ENCODE measurements at places on chromosomes 5 and 9. TPM values are rescaled to one million over a fixed set of nuclear protein-coding genes. Genes with fewer than 3 reads are reported as not detected.

The TTC16 gene
- total RNA-seq = 0.34 TPM

The HTR1A gene
- 1.8 TPM for total RNA-seq

GRCh38 chr9:127629468-127630081 is 17.5 kb downstream of the STXBP1 start:
- DNase-seq = no peak

The MYMK gene
- total RNA-seq = not detected

The C9 gene
- total RNA-seq = not detected

The GTF2H2 gene
- total RNA-seq = 39.5 TPM

DNA sequence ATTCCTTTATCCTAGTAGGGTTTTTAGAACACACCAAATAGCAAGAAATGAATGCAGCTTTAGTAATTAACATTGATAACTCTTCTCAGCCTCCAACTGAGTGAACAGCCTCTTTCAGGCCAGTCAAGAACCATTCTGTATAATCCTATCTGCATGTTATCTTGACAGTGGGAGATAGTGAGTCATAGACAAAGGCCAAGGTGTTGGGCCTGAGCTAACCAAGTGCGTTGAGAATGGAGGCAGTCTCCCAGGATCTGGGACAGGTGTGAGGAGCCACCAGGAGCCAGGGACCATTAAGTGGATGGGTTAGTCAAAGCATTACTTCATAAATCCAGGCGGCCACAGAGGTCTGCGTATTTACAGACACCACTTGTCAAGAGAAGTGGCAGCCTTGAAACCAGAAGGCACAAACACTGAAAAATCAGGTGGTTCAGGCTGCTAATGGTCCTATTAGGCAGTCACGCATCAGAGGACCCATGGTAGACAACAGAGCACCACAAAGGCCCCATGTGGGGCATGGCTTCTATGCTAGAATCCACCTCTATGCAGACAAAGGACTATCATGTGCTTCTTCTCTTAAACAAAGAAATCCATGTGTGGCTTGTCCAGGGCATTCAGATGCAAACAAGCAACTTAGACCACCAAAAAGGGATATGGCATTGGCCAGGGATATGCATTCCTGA is 409.7 kb upstream of the PIK3R1 start:
- no peak for DNase-seq

The SPINK7 gene
- not detected for total RNA-seq

DNA sequence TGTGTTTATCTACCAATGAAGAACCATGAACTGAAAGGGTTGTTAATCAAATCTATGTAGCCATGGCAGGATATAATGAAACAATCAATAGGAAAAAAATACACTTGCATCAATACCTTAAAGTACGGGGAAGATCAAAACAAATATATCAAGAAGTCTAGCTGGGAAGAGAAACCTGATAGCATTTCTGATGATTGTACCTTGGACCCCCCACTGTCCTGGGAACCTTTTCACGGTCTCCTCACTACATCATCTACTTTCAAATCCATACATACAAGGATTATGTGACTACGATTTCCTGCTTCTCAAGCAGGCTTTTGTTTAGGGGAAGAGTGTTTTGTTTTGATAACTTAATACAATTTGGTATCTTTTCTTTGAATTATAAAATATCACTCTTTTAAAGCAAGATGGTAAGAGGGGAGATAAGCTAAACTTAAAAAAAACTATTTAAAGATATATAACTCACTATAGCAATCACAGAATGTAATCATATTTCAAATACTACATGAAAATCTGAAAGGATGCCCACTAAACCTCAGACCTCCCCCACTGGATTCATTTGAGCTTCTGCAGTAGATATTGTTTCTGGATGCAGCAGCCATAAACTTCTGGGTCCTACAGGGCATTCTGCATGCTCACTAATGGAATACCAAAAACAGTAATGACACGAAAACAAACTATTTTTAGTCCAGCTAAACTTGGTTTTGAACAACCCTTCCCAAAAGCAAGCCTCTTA is 8.0 kb downstream of the EBF1 start:
- no peak for DNase-seq

- DNase-seq = no peak
Observed at GRCh38 chr9:125430161-125431011, 168.8 kb downstream of the GAPVD1 start.

The DNM1 gene
- total RNA-seq = 31.4 TPM

DNA sequence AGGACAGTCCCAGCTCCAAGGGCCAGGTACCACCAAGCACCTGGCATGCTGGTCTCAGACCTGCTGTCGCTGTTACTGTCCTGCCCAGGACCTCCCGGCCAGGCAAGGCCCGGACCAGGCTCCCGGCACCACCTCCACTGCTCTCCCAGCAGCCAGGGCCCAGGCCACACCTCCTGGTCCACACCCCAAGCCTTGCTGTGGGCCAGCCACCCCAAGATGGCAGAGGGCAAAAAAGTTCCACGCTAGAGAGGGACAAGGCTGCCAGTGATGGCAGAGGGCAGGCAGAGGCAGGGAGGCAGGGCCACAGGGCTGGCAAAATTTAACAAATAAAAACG is 1.1 kb downstream of the DNLZ start:
- no peak for DNase-seq

The DPYSL3 gene
- 130 TPM for total RNA-seq

The DIPK1B gene
- 6.6 TPM for total RNA-seq

The MEIKIN gene
- total RNA-seq = not detected

GRCh38 chr5:76601470-76601869 is 21.7 kb downstream of the F2RL2 start:
- no peak for DNase-seq

GRCh38 chr9:31347082-31347617 is 1037.3 kb upstream of the ACO1 start:
- DNase-seq = no peak

DNA sequence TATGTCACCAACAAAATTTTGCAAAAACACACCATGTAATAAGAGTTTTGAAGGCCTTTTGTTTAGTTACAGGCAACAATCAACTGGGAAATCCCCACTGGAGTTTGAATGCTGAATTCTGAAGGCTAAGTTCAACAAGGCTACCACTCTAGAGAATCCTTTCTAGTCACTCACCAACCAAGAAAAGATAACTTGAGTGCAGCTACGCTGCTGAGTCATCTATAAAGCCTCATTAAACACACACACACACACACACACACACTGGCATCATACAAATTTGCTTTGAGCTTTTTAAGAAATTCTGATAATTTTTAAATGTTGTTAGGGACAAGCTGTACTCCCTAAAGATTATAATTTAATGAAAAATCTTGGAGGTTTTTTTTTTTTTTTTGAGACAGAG is 219.6 kb downstream of the DENND1A start:
- DNase-seq = no peak

The SPAAR gene
- 1.9 TPM for total RNA-seq

DNA sequence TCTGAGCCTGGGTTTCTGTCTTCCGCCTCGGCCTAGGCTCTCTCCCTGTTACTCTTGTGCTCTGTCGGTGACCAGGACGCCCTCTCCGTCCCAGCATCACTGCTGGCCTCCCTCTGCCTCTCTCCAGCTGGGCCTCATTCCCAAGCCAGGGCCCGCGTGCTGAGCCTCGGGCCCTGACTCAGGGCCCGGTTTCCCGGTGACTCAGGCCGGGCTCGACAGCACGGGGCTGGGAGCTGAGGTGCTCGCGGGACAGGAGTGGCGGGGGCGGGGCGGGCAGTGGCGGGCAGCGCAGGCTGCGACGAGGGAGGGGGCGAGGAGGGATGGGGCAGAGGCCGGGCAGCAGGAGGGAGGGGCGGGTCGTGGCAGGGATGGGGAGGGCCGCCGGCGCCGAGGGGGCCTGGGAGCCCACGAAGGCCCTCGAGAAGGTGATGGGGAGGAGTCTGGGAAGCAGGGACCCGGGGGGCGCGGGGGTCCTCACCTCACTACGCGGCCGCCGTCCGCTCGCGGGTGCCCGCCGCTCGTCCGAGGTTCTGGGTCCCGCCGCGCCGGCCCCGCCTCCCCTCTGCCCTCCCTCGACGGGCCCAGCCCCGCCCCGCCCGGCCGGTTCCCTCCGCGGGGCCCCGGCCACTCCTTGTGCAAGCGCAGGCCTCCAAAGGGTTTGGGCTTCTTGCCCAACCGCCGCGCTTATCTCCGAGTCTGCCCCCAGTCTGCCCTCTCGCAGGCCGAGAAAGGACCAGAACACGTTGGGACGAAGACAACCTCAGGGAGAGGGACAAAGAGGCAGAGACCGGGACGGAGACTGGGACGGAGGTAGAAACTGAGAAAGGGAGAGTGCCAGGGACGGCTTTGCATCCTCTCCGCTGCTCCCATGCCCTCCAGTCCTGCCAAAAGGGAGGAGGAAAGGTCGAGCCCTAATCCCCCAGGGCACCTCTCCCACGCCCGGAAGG is at the start of gene ARAP3:
ARAP3 (minus strand) TSS at position 536 of the 947 bp plus-strand sequence. CDS start 1,744 bp downstream, outside the sequence.
- peak; percentile 89 for DNase-seq

- DNase-seq = no peak
Observed at GRCh38 chr5:148817606-148818005, 8.8 kb upstream of the ADRB2 start.

GRCh38 chr5:138352722-138353559 is 456 bp downstream of the KDM3B start:
- peak; percentile 67 for DNase-seq

GRCh38 chr5:141875022-141875740 is 3.0 kb downstream of the PCDH1 start:
- no peak for DNase-seq

Data from ureter (tissue), 1 donor.